ENCODE measurements at places on chromosomes 4 and X. TPM values are rescaled to one million over a fixed set of nuclear protein-coding genes. Genes with fewer than 3 reads are reported as not detected.

Gene GPR50
- total RNA-seq, result not detected

Gene MXRA5
- 5.8 TPM for total RNA-seq

- no peak for DNase-seq
Observed at GRCh38 chr4:16705341-16705740, 193.1 kb downstream of the LDB2 start.

DNA sequence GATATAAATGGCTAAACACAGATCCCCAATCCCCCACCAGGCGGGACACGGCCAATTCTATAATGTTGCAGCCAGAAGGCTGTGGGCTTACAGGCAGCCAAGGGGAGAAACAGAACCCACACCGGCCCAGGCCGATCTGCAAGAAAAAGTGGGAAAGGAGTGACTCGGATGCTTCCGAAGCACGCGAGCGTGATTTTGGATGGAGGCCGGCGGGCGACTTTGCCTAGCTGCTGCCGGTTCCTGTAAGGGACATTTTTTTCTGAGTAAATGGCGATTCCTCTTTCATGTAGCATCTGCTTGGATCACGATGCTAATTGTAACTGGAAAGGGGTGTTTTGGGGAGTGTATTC lies 470.2 kb downstream of the PCDH19 start:
- DNase-seq, result no peak

- DNase-seq, result no peak
Observed at GRCh38 chr4:7402526-7402925, 32.2 kb downstream of the PSAPL1 start.

DNA sequence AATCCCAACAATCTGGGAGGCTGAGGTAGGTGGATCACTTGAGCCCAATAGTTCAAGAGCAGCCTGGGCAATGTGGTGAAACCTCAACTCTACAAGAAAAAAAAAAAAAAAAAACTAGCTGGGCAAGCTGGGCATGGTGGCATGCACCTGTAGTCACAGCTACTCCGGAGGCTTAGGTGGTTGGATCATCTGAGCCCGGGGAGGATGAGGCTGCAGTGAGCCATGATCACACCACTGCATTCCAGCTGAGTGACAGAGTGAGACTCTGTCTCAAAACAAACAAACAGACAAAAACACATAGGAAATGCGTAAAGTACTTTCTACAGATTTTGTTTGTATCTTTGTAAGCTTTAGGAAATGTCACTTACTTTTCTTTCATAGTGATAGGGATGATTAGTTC lies 307.2 kb upstream of the NR3C2 start:
- no peak for DNase-seq

- no peak for DNase-seq
Observed at GRCh38 chr4:99572527-99573240, 1.9 kb upstream of the MTTP start.

GRCh38 chr4:5379895-5380294 lies 328.5 kb downstream of the EVC2 start:
- DNase-seq, result no peak

DNA sequence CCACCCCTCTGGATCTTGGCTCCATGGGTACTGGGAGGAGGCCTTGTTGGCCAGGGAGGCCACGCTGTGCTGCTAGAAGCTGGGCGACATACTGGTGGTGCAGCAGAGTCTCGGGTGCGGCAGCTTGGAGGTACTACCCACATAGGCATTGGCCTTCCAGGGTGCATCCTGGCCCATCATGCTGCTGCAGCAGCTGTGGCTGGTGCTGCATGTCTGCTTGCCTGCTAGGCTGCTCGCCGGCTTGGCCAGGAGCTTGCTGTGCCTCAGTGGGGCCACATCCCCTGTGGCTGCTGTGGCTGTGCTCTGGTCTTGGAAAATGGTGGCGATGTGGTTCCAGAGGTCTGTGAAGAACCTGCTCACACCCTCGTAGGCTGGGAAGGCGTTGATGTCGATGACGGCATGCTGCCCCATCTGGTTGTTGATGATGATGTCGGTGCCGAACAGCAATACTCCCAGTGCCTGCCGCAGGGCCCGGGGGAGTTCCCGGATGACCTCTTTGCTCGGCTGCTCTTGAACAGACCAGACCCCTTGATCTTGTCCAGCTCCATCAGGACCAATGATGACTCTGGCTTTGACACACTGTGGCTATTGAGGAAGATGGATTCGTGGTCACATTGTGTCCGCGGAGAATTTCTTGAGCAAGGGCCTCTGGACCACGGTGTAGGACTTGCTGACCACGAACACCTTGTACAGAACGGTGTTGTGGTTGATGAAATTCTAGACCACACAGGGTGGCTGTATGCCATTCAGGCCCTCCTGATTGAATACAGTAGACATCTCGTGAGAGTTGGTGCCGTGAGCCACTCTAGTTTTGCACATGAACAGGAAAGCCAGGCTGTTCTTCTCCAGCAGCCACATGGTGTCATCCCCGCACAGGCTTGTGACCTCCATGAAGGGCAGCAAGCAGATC lies 11.8 kb downstream of the RBM10 start:
- peak; percentile 55 for DNase-seq

DNA sequence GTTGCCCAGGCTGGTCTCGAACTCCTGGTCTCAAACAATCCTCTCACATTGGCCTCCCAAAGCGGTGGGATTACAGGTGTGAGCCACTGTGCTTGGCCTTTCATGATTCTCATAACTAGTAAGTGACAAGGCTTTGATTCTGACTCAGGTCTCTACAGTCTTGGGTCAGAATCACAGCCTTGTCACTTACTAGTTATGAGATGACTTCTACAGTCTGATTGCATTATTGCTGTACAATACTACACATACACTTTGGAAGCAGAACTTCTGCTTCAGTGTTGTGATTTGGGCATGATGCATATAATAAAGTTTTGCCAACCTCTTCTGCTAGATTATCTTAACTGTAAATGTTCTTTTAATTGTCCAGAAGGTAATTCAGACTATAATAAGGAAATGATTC lies 123.3 kb downstream of the KDM6A start:
- no peak for DNase-seq

DNA sequence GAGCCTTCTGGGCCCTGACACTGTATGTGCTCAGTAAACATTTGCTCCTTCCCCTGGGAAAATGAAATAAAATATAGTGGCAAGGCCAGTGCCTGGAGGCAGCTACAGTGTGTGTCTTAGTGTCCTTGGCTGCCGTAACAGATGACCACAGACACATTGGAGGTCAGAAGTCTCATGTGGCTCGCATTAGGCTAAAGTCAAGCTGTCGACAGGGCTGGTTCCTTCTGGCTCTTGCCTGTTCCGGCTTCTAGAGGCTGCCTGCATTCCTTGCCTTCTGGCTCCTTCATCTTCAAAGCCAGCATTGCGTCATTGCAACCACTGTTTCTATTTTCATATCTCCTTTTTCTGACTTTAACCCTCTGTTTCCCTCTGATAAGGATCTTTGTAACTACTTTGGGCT lies 83.6 kb upstream of the STX18 start:
- no peak for DNase-seq

- no peak for DNase-seq
Observed at GRCh38 chr4:10416441-10416840, 40.8 kb downstream of the ZNF518B start.

DNA sequence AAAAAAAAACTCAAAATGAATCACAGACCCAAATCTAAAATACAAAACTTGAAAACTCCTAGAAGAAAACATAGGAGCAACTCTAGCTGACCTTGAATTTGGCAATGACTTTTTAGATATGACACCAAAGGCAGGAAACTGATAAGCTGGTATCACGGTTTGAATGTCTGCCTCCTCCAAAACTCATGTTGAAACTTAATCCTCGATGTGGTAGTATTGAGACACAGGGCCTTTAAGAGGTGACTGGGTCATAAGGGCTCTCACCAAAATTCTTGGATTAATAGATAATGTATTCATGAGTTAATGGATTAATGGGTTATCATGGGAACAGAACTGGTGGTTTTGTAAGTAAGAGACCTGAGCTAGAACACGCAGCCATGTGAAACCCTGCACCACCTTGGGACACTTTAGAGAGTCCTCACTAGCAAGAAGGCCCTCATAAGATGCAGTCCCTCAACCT lies 40.5 kb downstream of the FRYL start:
- no peak for DNase-seq

DNA sequence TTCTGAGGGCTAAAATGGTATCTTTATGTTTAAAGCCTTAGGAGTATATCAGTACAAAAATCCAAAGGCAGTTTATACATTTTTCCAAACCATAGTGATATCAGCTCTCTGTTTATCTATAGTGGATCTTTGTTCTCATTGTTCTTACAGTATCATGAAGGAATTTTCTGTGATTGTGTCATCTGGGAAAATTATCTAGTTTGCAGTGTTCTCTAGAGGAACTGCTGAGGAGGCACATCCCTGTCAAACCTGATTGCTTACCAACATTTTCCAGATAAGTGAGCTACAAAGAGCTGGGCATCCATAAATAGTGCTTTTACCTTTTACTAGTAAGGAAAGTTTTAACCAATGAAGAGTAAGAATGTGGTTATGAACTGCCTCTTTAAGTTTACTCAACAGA lies 44.9 kb upstream of the SLC25A31 start:
- no peak for DNase-seq

DNA sequence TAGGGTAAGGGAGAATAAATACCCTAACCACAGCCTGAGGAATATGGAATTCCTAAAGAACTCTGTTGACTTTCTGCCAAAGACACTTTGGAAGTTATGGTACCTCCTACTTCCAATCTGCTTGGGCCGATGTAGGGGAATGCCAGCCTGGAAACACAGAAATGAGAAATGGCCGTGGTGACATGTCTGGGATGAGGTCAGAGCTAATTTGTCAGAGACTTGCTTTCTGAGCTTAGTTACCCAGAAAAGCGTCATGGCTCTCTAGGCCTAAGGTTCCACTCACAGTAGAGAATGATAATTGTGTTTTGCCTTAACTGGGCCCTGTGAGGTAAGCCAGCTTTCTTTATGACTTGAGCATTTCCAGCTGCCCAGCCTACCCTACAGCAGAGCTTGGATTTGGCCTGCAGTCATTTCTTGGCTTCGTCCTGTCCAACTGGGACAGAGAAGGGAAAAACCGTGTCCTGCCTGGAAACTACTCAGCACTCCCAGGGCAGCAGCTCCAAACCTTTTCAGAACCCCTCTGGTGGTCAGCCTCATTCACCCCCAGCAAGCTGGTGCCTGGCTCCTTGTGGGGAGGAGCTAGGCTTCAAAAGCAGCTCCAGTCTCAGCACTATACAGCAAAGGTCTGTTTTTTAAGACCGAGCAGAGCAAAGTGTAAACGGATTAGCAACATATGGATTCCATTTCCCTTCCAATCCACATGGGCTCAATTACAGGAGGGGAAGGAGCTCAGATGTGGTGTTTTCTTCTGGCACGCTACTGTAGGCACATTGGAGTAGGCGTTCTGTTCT lies 92.3 kb downstream of the RLIM start:
- DNase-seq, result peak; percentile 81

- no peak for DNase-seq
Observed at GRCh38 chr4:8224975-8225625, 26.0 kb downstream of the SH3TC1 start.
